ENCODE measurements at places on chromosomes 6 and 20. TPM values are rescaled to one million over a fixed set of nuclear protein-coding genes. Genes with fewer than 3 reads are reported as not detected.

The ESR1 gene
- total RNA-seq = 0.49 TPM

The PRL gene
- total RNA-seq = 0.57 TPM

The ZBTB24 gene
- total RNA-seq = 24.7 TPM

The OOEP gene
- 0.38 TPM for total RNA-seq

The TGM2 gene
- not detected for total RNA-seq

The SLC4A11 gene
- total RNA-seq = 2.1 TPM

The UBE2V1 gene
- 154 TPM for total RNA-seq

The FLRT3 gene
- not detected for total RNA-seq

The LAMA5 gene
- total RNA-seq = 4.0 TPM

The OR2H2 gene
- not detected for total RNA-seq

The MEP1A gene
- not detected for total RNA-seq

The HEY2 gene
- total RNA-seq = 0.60 TPM

The RUNX2 gene
- 36.7 TPM for total RNA-seq

The TAAR6 gene
- not detected for total RNA-seq

The RBM38 gene
- total RNA-seq = 121 TPM

The OVOL2 gene
- total RNA-seq = not detected

The TCF15 gene
- not detected for total RNA-seq

The ZNF292 gene
- 87.7 TPM for total RNA-seq

The DDAH2 gene
- total RNA-seq = 3.1 TPM

The PDYN gene
- not detected for total RNA-seq

The GPR63 gene
- total RNA-seq = 0.11 TPM

The WFDC10B gene
- not detected for total RNA-seq

The CDSN gene
- total RNA-seq = not detected

The FAM217A gene
- total RNA-seq = not detected

The TULP1 gene
- not detected for total RNA-seq

The JPH2 gene
- total RNA-seq = not detected

The RHAG gene
- not detected for total RNA-seq

All from naive thymus-derived CD8-positive, alpha-beta T cell (primary cell).